ENCODE measurements at places on chromosomes 7 and 10.

- no peak for DNase-seq
Measured at GRCh38 chr7:47661051-47661714, 79.3 kb upstream of the TNS3 start.

DNA sequence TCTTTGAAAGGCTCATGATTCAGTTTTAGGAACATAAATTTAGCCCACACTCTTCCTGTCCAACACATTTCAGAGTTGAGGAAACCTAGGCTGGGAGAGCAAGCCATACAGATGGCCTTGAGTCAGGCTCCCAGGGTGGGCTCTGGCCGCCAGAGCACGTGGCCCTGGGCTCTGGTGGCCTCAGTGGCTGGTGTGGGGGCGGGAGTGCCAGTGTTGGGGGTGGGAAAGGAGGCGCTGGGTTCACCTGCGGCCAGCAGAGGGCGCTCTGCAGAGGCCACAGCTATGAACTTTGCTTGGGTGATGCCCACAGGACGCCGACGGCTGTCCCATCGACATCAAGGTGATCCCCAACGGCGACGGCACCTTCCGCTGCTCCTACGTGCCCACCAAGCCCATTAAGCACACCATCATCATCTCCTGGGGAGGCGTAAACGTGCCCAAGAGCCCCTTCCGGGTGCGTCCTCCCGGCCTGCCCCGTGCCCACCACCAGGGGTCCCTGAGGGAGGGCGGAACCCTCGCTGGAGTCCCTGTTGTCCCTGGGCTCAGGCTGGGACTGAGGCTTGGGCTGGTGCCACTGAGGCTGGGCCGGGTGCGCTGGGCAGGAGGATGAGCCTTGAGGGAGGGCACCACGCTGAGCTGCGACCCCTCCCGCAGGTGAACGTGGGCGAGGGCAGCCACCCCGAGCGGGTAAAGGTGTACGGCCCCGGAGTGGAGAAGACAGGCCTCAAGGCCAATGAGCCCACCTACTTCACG lies 11.9 kb downstream of the FLNC start:
- DNase-seq = no peak

- no peak for DNase-seq
Measured at GRCh38 chr7:16004702-16005101, 318.2 kb upstream of the MEOX2 start.

GRCh38 chr10:59830601-59831259 lies 75.6 kb downstream of the CCDC6 start:
- DNase-seq = peak; percentile 57

GRCh38 chr7:104627516-104627915 lies 299.1 kb downstream of the LHFPL3 start:
- peak; percentile 70 for DNase-seq

DNA sequence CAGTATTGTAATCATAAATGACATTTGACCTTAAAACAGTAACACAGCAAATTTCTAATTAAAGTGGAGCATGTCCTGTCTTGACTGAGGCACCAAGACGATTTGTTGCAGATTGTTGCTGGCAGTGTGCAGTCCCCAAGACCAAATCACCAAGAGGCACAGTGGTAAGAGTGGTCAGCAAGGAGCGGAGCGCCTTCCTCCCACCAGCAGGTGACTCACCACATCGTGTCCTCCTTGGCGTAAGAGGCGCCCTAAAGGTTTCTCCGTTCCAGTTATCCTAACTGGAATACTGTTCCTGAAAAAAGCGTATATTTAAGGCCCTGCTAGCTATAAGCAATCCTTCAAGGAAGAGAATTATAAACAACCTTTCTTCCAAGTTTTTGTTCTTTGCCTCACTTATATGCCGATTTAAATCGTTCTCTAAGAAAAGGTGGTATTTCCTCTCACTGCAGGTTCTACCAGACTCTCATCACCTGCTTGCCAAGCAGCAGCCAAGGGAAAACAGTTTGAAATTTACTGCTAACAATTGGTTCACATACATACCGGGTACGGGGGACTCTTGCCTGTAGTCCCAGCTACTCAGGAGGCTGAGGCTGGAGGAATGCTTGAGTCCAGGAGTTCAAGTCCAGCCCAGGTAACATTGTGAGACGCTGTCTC lies 10.7 kb upstream of the REPIN1 start:
- peak; percentile 83 for DNase-seq

- DNase-seq = no peak
Measured at GRCh38 chr10:81915504-81915897, 40.5 kb downstream of the NRG3 start.

- DNase-seq = peak; percentile 7
Measured at GRCh38 chr7:29946428-29947186, 43.0 kb downstream of the SCRN1 start.

DNA sequence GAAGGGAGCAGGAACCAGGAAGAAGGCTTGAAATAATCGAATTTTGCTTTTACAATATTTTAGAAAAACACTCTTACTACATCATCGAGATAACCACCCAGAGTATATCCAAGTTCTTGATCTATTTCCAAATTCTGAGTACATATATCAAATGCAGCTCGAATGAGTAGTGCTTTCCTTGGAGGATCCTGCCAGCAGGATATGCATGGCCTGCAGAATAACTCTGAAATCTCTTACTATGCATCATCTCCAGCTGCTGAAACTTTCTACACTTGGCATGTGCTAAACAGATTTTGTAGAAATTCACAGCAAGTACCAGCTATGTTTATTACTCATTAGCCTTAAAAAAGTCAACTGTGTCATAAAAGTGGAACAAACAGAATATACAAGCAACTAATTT lies 44.0 kb upstream of the ANK3 start:
- DNase-seq = no peak

DNA sequence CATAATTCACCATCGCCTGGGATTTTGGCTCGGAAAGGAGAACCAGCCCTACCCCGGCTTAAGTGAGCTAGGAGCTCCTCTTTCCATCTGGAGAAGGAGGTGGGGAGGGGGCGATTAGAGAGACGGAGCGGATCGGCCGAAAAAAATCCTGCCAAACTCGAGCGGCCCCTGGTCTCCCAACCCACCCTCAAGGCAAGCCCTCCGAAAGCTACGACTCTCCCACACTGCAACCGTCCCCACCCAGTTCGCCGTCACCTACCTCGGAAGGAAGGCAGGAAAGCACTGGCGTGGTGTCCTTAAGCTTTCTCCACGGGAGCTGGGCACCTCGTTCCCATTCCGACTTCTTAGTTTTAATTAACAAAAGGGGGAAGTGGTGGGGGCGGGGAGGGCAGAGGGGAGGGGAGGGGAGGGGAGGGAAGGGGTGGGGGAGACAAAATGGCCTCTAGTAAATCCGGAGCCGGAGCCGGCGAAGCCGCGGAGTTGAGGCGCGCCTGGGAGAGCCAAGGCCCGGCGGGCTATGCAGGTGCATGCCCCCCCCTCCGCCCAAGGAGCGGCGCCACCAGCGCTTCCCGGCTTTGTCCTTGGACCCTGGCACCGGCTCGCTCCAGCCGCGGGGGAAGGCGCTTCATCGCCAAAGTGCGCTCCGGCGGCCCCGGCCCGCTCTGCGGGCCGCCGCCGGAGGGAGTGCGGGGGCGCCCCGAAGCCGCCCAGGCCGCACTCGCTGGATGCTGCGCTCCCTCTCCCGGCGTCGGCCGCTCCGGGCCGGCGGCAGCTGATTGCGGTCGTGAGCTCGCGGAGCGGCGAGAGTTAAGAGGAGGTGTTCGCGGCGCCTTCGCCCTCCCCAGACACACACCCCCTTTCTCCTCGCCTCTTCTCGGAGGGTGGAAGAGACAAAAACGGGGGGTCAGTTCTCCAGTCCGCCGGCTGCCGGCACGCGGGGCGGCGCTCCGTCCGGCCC lies at the start of gene LRRC4:
Gene LRRC4 (minus strand): TSS at position 784 of the 958 bp plus-strand sequence. CDS start 797 bp downstream, outside the sequence.
- DNase-seq = no peak

DNA sequence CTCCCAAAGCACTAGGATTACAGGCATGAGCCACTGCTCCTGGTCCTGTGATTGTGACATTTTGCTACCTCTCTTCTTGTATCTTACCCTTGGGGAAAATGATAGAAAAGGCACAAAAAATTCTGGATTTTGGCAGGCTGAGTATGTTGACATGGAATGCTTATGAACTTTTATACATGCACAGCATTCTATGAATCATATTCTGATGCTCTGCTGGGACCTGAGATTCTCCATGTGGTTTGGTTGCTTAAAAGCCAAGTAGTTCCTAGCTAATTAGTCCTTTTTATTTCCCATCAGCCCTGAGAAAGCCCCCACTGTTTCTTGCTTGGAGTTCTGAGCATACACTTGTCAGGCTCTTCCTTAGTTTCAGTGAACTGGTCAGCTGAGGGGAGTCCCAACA lies 8.3 kb upstream of the KAZALD1 start:
- no peak for DNase-seq

DNA sequence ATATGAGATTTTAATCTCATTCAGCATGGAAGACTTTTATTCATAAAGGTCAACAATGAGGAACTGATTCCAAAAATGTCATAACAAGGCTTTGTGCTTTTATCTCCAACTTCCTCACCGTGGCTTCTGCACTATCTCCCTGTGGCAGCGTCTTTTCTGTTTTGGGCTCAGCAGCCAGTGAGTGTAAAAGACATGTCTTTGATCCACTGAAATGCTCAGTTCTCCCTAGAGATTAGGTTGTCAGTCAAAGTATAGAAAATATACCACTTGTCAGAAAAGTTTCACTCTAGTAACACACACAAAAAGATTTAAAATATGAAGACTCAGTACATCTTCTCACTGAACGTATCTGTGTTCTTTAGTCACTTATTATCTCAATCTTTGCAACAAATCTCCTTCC lies 901.8 kb upstream of the ZWINT start:
- DNase-seq = no peak

DNA sequence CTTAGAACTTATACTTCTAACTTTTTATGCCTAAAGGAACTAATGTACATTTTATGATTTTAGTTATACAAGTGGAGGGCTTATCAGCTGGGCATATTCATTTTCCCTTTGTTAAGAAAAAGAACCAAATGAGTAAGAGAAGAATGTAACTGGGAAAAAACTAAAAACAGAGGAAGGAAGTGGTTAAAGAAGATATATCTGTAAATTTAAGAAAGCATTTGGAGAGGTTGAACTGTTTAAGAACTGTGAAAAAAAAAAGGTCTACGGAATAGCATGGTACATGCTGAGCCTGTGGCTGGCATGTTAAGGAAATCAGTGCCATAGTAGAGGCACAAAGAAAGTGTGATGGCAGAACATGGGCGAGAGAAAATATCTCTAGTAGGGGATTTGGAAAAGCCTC lies 6.2 kb downstream of the MDFIC start:
- DNase-seq = no peak

DNA sequence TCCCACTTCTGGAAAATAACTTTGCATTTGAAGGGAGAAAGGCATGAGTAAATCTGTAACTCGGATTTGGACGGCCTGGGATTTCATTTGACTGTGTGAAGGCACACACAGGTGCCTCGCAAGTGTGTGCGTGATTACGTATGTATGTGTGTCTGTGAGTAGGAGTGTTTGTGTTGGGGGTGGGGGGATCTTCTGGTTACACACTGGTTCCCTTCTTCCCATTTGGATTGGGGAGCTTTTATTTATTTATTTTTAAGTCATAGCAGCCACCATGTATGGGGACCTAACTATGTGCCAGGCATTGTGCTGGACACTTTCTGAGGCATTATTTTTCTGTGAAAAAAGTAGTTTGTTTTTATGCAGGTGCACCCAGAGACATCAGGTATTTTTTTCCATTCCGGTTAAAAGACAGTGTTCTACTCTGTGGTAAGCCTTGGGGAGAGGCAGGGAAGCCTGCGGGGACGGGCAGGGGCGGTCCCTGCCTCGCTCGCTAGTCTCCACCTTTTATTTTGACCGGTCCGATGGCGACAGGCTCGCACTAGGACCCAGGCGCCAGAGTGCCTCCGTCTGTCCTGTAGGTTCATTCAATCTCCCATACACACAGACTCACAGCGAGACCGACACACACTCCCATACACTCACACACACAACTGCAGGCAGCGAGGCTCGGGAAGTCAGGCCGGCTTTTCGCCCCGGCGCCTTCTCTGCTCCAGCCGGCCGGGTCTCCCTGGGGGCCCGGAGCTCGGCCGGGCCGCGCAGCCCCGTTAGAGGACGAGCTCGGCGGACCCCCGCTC lies at the start of gene MXI1:
Gene MXI1 (plus strand): TSS at position 595 of the 794 bp plus-strand sequence. CDS start 204 bp downstream, outside the sequence.
- DNase-seq = peak; percentile 93

DNA sequence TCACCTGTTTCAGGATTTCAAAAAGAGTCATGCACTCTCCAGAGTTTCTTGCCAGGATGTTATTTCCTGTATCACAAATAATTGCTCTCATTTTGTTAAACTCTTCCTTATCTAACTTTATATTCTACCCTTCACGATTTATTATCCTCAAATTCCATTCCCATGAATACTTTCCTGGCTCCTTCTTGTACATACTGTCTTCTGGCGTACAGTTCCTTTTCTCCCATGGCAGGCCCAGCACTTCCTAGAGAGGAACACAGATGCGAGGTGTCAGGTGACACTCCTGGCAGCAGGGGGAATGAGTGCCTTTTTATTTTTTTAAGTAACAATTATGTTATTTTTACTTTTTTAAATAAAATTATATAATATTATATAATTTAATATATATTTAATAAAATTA lies 411.9 kb downstream of the TFEC start:
- no peak for DNase-seq

DNA sequence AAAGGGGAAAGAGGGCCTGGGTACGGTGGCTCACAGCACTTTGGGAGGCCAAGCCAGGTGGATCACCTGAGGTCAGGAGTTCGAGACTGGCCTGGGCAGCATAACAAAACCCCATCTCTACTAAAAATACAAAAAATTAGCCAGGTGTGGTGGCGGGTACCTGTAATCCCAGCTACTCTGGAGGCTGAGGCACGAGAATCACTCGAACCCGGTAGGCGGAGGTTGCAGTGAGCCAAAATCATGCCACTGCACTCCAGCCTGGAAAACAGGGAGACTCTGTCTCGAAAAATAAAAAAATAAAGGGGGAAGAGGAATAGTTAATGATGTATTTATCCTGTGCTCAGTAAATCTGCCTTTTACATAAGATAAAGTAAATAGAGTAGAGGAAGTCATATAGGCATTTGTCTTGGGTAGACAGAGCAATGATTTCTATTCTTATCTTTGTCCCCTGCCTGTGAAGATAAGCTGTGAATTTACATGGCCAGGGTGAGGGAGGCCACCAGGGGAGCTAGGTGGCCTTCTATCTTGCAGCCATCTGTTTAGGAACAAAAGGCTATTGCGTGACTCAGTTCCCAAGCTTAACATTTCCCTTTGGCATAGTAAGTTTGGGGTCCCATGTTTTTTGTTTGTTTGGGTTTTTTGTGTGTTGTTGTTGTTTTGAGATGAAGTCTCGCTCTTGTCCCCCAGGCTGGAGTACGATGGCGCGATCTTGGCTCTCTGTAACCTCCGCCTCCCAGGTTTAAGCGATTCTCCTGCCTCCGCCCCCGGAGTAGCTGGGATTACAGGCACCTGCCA lies 73.2 kb upstream of the GTF2I start:
- DNase-seq = no peak

DNA sequence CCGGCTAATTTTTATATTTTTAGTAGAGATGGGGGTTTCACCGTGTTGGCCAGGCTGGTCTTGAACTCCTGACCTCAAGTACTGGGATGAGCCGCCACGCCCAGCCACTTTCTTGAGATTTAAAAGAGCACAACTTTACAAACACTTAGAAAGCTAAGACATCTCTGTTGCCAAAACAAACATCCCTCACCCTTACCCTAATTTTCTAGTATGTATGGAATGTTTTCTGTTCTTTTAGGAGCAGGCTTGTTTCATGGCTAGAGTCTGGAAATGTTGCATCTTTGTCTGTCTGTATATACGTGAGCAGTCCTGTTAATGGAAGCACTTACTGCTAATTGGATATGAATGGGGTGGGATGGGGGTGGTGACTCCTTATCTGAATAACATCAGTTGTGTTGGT lies 2.9 kb downstream of the OLAH start:
- no peak for DNase-seq
